HFF-Myc (cell line): ENCODE measurements at places on chromosomes 1 and 21.

GRCh38 chr1:93140106-93140505, 40.1 kb downstream of the TMED5 start:
- no peak for DNase-seq

DNA sequence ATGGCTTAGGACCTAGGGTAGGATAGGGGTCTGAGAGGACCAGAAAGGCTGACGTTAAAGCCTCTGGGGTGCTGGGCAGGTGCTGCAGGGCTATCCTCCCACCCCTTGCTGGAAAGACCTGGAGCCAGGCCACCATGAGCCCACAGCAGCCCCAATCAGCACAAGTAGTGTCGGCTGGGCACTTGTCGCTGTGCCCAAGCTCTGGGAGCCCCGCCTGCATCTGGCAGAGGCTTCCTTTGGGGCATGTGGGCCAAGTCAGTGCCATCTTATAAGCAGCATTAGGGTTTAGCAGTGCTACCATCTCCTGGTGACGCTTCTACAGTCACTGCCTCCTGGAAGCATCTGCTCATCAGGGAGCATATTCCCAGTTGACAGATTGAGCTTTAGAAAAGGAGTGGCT, 31.3 kb downstream of the MAN1C1 start:
- DNase-seq = no peak

GRCh38 chr1:64055310-64055709, 148.1 kb upstream of the UBE2U start:
- DNase-seq = no peak

- DNase-seq = peak; percentile 82
These were observed 142.0 kb upstream of the ZNHIT6 start for GRCh38 chr1:85850238-85850637.

DNA sequence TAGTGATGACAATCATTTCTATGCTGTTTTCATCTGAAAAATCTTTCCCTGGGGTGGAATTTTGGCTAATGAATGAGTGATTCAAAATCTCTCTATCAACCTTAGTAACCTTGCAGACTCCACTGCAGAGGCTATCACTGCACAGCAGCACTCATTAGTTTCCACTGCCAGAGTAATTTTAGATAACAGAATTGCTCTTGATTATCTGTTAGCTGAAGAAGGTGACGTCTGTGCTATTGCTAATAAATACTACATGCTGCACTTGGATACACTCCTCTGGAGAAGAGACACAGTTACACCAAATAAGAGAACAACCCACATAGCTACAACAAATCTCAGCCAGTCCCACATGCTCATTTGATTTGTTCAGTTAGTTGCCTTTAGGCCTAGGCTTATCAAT, 1348.4 kb downstream of the NCAM2 start:
- no peak for DNase-seq
